B cell (primary cell): ENCODE measurements at places on chromosomes 11 and 22. TPM values are rescaled to one million over a fixed set of nuclear protein-coding genes. Genes with fewer than 3 reads are reported as not detected.

DNA sequence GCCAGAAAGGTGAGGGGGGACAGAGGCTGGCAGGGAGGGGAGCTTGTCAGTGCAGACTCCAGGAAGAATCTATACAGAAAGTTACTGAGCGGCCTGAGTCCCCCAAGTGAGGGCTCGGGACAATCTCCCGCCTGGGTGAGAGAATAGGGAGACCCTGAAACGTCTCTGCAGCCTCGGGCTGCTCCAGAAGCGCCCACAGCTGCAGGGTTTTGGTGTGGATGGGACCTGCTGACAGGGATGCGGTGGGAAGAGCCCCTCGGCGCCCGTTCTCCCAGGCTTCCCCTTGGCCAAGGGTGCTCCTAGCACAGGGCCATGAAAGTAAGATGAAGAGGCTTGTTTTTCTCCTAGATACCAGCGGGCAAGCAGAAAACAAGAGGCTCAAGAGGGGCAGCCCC, 743 bp upstream of the RCE1 start:
- DNase-seq: no peak

GRCh38 chr22:20787223-20787622, 13.3 kb downstream of the SERPIND1 start:
- DNase-seq: no peak

DNA sequence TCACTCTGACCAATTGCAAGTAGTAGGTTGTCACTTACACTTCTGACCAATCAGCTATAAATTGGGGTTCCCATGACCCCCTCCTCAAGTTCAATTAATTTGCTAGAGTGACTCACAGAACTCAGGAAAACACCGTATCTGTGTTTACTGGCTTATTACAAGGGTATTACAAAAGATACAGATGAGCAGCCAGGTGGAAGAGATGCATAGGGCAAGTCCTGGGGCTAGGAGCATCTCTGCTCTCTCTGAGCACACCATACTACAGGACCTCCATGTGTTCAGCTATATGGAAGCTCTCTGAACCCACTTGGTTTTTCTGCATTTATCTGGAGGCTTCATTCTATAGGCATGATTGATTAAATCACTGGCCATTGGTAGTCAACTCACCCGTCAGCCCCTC, 11.3 kb upstream of the GRK3 start:
- no peak for DNase-seq

DNA sequence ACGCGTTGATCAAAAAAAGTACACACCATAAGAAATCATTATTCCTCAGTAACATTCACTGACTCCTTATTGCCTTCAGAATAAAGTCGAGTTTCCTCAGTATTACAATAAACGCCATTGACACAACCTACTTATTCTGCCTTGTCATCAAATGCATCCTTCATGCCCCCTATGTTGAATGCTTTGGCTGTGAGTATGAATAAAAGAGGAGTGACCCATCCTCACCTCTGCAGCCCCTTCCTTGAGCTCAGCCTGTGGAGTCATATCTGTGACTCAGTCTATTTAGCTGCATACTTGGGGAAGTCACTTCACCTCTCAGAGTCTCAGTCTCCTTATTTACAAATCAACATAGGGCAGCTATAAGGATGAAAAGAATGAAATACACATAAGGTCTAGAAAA, 65.1 kb downstream of the USP35 start:
- DNase-seq: no peak

GRCh38 chr11:24514219-24514594, 17.4 kb downstream of the LUZP2 start:
- DNase-seq: no peak

GRCh38 chr22:46892866-46893265, 130.4 kb downstream of the TBC1D22A start:
- no peak for DNase-seq

- no peak for DNase-seq
Observed at GRCh38 chr11:127376301-127376700, 375.7 kb upstream of the KIRREL3 start.

DNA sequence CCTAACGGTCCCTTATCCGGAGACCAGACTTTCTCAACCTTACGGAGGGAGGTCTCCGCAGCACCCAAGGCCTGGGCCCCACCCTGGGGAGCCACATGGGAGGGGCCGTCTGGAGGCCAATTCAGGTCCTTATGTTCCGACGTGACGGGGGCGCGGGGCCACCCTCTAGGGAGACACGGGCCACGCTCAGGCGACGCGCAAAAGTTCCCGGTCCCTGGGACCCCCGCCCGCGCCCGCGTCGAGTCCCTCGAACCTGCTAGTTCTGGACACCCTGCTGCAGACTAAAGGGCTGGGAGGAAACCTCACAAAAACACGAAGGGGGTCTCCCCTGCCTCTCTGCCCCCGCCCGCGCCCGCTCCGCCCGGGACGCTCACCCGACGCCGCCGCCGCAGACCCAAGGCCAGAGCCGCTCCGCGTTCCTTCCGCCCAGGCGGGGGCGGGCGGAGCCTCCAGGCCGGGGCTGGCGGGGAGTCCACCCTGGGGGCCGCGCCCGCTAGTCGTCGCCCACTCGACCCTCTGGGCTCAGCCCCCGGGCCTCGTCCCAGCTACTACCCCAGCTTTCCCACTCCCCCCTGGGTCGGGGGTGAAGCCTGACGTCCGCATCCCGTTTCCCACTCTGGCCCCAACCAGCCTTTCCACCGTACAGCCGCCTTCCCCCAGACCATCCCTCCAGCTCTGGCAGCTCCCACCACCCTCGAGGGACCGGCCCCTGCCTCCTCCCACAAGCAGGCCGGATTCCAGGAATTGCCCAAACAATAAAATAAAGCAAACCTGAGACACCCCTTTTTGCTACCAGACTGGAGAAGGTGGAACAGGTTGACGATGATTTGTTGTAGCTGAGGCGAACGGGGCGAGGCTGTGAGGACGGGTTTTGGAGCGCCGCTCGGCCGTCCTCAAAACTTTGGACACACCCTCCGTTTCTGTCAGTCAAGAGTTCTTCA, 2.7 kb downstream of the RNH1 start:
- DNase-seq: peak; percentile 42

TRIM48 gene
- not detected in 2 replicates for total RNA-seq

MMP8 gene
- total RNA-seq: not detected in 2 replicates

SAA2 gene
- total RNA-seq: not detected in 2 replicates

OR8D1 gene
- not detected in 2 replicates for total RNA-seq

JHY gene
- total RNA-seq: 4.6 and 5.1 TPM in 2 replicates

HOATZ gene
- total RNA-seq: not detected in 2 replicates

CD6 gene
- 9.3 and 10.5 TPM in 2 replicates for total RNA-seq
